ENCODE measurements at places on chromosomes 12 and 14.

- no peak for DNase-seq
These were observed 14.8 kb downstream of the LDHB start for GRCh38 chr12:21642707-21643389.

GRCh38 chr12:57823131-57823907, 4.8 kb upstream of the AVIL start:
- no peak for DNase-seq

GRCh38 chr14:81450100-81450531, 50.0 kb upstream of the STON2 start:
- DNase-seq, result no peak

- no peak for DNase-seq
These were observed 131.6 kb upstream of the FRMD6 start for GRCh38 chr14:51520087-51520486.

DNA sequence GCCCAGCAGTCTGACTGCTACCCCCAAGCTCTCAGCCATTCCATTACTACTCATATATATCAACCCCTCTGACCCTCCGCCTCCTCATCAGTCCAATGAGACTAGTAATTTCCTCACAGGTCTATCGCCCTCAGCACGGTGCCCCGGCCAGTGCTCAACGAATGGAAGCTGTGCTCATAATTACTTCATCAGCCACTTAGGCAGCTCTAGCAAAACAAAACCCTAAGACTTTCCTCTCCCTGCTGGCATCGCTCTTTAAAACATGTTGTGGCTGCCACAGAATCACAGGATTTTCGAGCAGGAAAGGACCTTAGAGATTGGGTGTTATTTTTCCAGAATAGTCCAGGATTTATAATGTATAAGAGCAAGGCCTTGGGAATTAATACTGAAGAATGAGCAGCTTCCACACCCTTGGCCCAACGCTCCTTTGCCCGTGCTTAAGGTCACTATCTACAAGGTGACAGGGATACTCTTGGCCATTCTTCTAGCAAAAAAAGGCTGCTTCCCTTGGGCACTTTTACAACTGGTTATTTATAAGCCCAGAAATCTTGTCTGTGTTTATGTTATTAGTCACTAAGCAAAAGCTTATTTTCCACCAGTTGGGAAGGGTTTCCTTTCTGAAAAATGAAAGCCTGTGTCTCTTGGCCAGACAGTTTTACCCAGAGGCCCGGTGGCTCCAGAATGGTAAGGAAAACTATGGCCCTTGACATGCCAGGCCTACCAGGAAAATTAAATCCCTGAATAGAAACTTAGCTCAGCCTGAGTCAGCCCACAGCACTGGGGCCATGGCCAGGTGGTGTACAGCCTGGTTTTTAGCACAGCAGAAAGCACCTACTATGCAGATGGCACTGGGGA, 47.9 kb downstream of the NUAK1 start:
- no peak for DNase-seq

DNA sequence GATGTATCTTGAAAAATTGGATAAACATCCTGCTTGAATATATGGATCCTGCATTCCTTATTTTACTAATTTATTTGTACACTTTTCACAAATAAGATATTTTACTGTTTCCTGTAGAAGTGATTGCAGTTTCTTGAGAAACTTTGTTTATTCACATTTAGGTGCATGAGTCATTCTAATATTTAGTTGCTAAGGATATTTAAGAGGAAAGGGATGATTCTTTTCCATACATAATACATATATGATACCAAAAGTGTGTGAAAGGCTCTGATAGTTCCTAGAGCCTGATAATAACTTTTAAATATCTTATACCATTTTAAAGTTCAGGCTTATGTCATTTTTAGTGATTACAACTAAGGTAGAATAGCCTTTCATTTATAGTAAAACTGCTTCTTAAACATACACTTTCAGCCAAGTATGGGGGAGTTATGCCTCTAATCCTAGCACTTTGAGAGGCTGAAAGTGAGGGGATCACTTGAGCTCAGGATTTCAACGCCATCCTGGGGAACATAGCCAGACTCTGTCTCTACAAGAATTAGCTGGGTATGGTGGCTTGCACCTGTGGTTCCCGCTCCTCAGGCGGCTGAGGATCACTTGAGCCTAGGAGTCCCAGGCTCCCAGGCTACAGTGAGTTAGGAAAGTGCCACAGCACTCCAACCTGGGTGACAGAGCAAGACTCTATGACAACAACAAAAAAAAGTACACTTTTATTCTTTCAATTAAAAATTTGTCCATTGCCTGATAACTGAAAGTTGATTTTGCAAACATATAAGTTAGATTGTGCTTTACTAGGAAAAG, 262.6 kb upstream of the LRIG3 start:
- DNase-seq, result no peak

- no peak for DNase-seq
These were observed 56.4 kb upstream of the PIWIL1 start for GRCh38 chr12:130281153-130281799.

DNA sequence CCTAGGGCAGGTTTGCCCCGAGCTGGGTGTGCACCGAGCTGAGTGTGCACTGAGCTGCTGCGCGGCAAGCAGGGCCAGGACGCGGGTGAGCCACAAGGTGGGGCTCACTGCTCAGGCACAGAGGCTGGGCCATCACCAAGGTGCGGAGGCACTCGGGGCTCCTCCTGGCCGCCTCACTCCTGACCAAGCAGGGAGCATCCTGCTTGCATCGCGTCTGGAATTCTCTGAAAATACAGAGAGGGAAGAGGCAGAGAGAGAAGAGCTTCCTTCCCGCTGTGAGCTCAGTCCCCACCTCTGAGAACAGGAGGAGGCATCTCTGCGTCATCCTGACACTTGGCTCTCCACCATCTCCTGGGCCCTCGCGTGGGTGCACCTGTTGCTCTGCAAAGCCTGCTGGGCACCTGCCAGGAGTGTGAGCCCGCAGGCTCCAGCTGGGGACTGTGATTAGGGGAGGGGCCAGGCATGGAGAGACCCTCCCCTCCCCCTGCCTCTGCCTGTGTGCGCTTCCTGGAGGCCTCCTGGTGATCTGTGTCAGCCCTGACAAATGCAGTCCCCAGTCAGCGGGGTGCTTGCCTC, 116.3 kb downstream of the GLT1D1 start:
- DNase-seq, result peak; percentile 82

DNA sequence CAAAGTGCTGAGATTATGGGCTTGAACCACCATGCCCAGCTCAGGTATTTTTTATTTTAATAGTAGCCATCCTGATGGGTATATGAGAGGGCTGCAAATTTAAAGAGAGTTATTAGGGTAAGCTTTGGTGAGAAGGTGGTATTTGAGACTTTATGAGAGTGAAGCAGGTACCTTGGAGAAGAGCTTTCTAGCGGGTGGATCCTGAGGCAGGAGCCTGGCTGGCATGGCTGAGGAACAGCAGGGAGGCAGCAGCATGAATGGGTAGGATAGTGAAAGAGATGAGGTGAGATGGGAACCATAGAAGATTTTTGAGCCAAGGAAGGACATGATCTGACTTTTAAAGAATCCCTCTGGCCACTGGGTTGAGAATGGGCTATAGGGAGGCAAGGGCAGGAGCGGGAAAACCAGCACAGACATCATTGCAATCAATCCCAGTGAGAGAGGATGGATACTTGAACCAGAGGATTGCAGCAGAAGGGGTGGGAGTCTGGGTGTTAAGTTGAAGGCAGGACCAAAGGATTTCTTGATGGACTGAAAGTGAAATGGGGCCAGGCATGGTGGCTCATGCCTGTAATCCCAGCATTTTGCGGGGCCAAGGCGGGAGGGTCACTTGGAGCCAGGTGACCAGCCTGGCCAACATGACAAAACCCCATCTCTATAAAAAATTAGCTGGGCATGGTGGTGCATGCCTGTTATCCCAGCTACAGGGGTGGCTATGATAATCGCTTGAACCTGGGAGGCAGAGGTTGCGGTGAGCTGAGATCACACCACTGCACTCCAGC, 5.7 kb downstream of the SVOP start:
- DNase-seq, result no peak

DNA sequence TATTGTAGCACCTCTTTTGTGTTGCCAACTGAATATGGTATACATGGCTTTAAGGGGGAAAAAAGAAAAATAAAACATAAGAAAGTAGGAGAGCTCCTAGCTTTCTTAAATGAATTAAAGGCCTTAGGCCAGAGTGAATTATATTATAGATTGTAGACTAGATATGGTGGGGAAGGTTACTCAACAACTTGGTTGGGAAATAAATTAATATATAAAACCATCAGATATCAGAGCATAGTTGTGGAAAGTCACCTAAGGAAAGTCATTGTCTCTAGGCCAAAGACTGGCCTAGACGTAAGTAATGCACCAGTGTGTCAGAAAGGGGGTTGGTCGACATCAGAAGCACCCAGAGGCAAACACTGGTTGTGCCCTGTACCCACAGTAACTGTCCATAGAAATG, 391.8 kb downstream of the RAD51B start:
- DNase-seq, result no peak

- DNase-seq, result no peak
These were observed 149.0 kb upstream of the PWP1 start for GRCh38 chr12:107536613-107537012.

GRCh38 chr12:107404981-107405380, 280.6 kb upstream of the PWP1 start:
- peak; percentile 16 for DNase-seq

DNA sequence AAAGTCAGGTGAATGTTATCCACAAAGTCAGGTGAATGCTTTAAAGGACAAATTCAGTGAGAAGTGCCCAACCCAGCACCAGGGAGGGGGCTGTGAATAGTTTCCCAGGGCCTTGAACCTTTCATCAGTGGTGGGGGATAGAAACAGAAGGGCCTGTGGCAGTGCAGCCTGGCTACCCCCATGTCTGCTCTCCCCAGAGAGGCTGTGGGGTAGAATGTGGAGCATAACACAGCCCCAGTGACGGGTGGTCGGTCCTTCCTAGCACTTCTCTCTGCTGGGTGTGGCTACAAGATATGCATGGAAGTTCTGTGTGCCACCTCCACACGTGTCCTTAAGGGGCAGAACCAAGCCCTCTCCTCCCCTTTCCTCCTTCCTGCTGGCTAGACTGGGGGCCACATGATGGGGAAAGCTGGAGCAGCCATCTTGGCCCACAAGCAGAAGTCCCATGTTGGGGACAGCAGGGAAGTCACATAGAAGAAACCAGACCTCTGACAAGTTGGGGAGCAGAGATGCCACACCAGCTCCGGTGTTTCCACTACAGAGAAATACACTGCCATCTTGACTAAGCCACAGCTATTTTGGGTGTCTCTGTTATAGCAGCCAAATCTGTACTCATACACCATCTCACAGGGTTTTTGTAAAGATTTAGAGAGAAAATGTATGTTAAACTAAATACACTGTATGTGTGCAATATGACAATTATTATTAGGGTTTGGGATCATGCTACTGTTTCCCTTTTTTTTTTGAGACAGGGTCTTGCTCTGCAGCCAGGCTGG, 17.0 kb downstream of the RITA1 start:
- no peak for DNase-seq

DNA sequence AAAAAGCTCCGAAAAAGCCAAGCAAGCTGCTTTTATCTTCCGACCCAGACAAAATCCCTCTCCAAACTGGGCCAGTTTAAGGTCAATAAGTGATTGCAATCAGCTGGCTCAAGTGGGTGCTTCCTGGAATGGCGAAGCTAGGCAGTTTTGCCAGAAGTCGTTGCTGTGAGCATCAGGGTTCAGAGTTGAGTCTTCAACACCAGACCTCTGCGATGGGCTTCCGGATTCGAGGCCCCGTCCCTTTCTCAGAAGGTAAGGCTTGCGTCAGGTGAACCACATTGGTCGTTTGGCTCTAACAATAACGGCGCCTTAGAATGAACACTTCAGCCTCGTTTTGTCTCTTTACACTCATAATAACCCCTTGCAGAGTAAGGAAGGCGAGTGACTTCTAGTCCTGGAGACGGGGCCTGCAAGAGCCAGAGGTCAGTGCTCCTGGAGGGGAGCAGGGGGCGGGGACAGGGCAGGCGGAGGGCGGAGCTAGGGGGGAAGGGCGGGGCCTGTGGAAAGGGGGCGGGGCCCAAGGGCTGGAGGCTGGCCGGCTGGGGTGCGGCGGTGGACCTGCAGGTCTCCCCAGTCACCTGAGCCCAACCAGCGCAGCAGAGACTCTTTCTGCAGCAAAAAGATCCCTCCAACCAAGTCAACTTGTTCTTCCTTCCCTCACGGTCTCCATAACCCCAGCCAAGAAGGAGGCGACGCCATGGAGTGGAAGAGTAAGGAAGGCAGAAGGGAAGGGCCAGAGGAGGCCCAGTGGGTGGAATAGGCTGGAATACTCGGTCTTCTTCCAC, 34.0 kb upstream of the NFYB start:
- DNase-seq, result no peak

DNA sequence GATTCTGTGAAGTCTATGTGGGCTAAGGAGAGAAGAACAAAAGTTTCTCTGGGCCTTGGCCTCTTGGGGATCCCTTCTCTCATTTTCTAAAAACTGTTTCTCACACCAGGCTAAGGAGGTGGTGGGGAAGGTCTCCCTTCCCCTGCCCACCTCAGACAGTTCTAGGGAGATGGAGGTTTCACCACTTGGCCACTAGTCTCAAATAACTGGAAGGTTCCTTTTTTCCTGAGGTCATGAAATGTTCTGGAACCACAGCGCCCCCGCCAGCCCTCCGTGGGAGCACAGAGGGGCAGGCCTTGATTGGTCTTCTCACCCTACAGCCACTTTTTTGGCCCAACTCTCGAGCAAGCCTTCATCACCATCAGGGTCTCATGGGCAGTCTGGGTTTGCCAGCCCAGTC, 12.6 kb downstream of the C12orf43 start:
- DNase-seq, result no peak

- DNase-seq, result peak; percentile 68
These were observed 40.2 kb upstream of the APPL2 start for GRCh38 chr12:105275997-105276733.

DNA sequence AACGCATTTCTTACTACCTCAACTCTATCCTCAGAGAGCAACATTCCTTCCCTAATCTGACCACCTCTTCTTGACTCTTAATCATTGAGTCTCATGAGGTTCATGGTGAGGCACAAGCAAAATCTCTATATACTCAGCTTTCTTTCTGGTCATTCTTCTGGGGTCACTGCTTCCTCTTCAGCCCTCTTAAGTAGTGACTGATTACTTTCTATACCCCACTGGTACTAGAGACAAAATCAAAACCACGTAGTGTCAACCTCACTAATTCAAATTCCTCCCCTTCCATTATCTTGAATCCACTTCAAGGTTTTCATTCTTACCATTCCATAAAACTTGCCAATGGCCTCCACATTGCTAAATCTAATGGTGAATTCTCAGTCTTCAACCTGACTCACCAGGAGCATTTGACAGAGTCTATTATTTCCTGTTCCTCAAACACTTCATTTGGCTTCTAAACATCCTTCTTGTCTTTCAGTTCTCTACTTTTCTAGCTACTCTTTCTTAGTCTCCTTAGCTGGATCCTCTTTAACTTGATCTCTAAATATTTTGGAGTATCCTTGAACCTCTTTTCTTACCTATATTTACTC, 6.8 kb downstream of the WDHD1 start:
- DNase-seq, result no peak

- no peak for DNase-seq
These were observed 74.0 kb upstream of the CDKN3 start for GRCh38 chr14:54322701-54323337.

GRCh38 chr12:101813117-101813516, 17.6 kb downstream of the GNPTAB start:
- DNase-seq, result no peak

- DNase-seq, result no peak
These were observed 14.9 kb downstream of the C2CD5 start for GRCh38 chr12:22529281-22530060.

Measured in NCI-H2081 treated with DMSO at 0.1 percent for 48 hours (cell line).